ENCODE measurements at places on chromosomes 12 and 14.

DNA sequence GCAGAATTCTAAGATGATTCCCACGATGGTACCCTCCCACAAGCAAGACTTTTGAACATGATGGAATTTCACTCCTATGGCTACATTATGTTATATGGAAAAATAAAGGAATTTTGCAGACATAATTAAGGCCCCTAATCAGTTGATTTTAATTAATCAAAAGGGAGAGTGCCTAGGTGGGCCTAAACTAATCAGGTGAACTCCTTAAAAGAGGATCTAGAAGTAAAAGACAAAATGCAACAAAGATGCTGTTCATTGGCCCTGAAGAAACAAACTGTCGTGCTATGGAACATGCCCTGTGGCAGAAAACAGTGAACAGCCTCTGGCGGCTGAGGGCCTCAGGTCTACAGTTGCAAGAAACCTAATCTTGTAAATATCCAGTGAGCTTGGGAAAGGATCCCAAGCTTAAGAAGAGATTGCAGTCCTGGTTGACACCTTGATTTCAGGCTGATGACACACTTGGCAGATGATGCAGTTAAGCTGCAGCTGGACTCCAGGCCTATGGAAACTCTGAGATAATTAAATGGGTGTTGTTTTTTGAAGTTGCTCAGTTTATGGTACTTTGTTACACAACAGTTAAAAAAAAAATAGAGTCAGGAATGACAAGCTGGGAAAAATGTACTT, 13.8 kb downstream of the TMCC3 start:
- DNase-seq: no peak

DNA sequence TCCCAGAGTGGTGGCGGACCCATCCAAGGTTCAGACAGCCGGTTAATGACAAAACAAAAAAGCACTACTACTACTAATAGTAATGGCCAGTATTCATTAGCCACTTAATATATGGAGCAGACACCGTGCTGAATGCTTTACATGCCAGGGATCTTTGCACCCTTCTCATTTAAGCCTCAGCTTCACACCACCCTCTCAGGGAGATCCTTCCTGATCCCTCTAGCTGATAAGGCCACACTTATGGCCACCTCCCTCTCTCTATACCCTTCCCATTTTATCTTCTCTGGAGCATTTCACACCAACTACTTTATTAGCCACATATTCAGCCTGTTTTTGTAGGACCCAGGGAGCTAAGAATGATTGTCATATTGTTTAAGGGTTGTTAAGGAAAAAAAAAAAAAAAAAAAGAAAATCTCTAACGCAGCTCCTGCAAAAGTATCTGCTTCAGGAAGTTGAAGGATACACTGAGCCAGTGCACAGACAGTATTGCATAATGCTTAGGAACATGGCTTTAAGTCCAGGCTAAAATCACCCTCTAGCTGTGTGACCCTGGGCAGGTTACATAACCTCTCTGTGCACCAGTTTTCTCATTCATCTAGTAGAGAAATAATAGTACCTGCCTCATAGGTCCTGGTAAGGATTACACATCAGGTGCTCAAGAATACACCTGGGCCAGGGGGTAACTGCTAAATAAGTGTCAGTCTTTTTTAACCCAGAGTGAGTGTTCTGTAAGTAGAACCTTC, 29.4 kb downstream of the NUAK1 start:
- no peak for DNase-seq

DNA sequence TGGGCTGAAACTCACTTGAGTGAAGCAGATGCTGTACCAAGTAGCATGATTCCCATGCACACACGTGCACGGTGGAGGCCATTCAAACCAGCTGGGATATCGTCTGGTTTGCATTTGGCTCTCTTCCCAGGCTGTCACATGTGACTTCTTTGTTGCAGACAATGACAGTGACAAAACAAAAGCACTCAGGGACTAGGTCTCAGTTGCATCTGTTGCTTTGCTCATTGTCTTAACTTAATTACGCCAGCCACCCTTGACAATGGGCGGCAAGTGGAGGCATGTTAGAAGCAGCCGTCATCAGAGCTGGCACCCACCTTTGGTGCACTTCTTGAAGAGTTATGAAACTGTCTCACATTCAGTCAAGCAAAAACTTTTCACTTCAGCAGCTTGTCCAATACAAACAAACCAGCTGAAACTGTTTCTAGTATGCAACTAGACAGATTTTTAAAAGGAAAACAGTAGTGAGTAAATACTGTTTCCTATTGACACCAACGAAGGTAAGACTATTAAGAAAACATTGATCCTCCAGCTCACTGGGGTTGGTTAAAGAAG, 74.3 kb downstream of the IGF1 start:
- no peak for DNase-seq

GRCh38 chr12:132222096-132222807, 78.0 kb downstream of the NOC4L start:
- DNase-seq: no peak

GRCh38 chr12:38556647-38557046, 240.1 kb downstream of the ALG10B start:
- no peak for DNase-seq

- no peak for DNase-seq
Measured at GRCh38 chr12:87849074-87849473, 180.1 kb downstream of the C12orf50 start.

DNA sequence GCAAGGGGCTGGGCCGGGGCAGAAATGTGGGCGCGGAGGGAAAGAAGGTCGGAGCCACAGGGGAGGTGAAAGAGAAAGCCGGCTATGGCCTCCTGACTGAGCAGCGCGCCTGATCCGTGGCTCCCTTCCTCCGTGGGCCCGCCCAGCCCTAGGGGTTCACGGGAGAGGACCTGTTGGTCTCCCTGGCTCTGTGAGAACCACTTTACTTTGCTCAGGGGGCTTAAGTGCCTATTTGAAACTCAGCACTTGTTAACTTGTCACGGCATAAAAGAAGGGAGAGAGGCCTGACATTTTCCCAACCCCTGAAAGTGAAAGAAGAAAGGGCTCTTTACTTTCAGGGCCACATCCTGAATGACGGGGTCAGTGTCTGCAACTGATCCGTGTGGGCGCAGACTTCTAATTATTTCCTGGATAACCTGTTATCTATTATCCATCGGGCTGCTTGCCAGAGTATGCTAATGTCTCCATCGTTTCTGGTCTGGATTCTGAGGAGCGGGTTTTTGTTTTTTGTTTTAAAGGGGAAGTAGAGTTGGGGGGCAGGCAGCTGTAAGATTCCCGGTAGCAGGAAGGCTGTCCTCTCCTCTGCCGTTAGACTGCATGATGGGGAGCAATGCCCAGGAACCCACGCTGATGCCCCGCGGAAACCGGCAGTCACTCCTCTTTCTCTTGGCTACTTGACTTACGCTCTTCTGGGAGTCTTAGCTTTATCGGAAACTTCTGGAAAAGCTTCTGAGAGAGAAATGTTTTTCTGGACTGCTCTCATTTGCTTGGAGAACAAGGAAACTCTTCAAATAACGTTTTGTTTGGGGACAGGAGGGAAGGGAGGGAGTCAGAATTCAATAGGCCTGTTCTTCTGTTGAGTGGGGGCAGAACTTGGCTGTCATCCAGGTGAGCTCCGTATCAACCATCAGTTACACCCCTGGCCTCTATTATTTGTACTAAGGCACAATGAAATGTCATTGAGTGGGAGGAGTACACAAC, 127.7 kb upstream of the MAX start:
- no peak for DNase-seq

Data from activated CD4-positive, alpha-beta T cell treated with anti-CD3 and anti-CD28 coated beads for 24 hours (primary cell).